Activated CD4-positive, alpha-beta memory T cell treated with anti-CD3 and anti-CD28 coated beads for 36 hours (primary cell): ENCODE measurements at places on chromosomes 7 and 10.

- H3K4me3 ChIP-seq, result no peak overlapping the region
- H3K36me3 ChIP-seq, result no peaks in the 10 kb centered on the region
- no peak overlapping the region for H3K27ac ChIP-seq
- peaks cover 16% of the 10 kb centered on the region for H3K27me3 ChIP-seq
- DNase-seq, result no peak
- no peaks in the 10 kb centered on the region for H3K4me1 ChIP-seq
Observed at GRCh38 chr10:84224411-84225028, 824 bp downstream of the LRIT2 start.

DNA sequence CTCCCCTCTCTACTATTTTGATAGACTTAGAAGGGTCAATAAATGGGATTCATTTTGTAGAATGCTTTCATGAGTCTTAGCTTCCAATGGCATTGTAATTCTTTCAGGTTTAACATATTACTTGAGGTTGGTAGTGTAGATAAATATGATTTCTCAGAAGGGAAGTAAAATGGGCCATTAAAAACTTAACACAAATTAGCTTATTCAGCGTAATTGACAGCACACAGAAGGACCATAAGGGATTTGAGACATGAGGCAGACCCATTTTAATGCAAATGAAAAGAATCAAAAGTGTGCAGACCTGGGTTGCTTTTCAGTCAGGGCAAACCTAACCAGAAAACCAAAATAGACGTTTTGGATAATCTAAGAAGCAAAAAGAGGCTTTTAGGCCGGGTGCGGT lies 156.6 kb upstream of the CNTNAP2 start:
- H3K27ac ChIP-seq, result no peak overlapping the region
- no peak overlapping the region for H3K4me3 ChIP-seq
- no peak for DNase-seq
- no peaks in the 10 kb centered on the region for H3K4me1 ChIP-seq
- H3K27me3 ChIP-seq, result no peaks in the 10 kb centered on the region

- no peak overlapping the region for H3K4me3 ChIP-seq
- H3K27ac ChIP-seq, result no peak overlapping the region
- no peak for DNase-seq
- no peaks in the 10 kb centered on the region for H3K36me3 ChIP-seq
- H3K4me1 ChIP-seq, result peaks cover 12% of the 10 kb centered on the region
Observed at GRCh38 chr10:117535298-117536071, 7.1 kb upstream of the EMX2 start.

DNA sequence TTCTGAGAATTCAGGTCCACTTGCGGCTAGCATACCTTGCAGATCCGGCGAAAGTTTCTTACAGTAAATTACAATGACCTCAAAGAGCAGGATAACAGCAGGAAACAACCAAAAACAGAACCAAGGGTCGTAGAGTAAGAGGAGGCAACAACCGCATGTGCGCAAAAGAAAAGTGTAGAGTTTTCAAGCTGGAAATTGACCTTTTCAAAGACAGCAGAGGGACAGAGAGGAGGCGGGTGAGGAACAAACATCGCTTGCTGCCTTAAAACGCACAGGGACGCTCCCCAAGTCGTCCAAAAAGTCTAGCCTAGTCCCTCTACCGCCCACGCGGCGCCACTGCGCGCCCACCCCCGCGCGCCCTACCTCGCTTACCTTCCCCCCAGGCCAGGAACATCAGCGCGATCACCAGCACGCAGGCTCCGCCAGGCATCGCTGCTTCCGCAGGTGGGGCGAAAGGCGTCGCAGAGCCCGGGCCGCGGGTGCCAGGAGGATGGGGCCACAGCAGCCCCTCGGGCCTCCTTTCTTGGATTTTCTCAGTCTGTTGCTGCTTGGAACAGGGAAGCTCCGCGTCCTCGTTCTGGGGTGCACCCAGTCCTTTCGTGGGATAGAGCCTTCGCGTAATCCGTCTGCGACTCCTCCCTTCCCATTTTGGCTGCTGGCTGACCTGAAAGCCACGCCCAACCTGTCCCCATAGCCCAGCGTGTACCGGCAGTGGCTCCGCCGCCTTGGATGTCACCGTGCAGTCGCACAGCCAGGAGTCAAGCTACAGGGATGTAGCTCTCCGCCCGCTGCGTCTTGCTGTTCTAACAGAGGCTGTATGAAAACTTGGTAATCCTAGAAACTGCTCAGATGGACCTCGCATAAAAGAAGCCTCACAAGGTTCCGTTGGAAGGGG lies at the start of gene VWDE:
VWDE (minus strand) TSS at position 579 of the 895 bp plus-strand sequence; CDS start at position 430, 149 bp downstream.
- peaks cover 2% of the 10 kb centered on the region for H3K36me3 ChIP-seq
- H3K27ac ChIP-seq, result peak within 1 kb of the TSS; percentile 80
- peak within 1 kb of the TSS; percentile 81 for H3K4me3 ChIP-seq
- peaks cover 4% of the 10 kb centered on the region for H3K27me3 ChIP-seq
- peaks cover 19% of the 10 kb centered on the region for H3K4me1 ChIP-seq

- no peak overlapping the region for H3K4me3 ChIP-seq
- no peak overlapping the region for H3K27ac ChIP-seq
- DNase-seq, result no peak
- H3K27me3 ChIP-seq, result no peaks in the 10 kb centered on the region
Observed at GRCh38 chr7:3805151-3805550, 504.1 kb downstream of the SDK1 start.

GRCh38 chr7:46600340-46600739 lies 679.3 kb upstream of the IGFBP3 start:
- no peak overlapping the region for H3K4me3 ChIP-seq
- H3K27me3 ChIP-seq, result no peaks in the 10 kb centered on the region
- H3K27ac ChIP-seq, result no peak overlapping the region
- H3K4me1 ChIP-seq, result no peaks in the 10 kb centered on the region
- DNase-seq, result no peak

GRCh38 chr7:45001826-45002225 lies 1.8 kb downstream of the CCM2 start:
- peaks cover 27% of the 10 kb centered on the region for H3K36me3 ChIP-seq
- H3K4me3 ChIP-seq, result peak overlapping the region; percentile 83
- peaks cover 50% of the 10 kb centered on the region for H3K4me1 ChIP-seq
- peak overlapping the region; percentile 94 for H3K27ac ChIP-seq

GRCh38 chr10:88763441-88763840 lies 3.6 kb downstream of the LIPN start:
- no peak for DNase-seq
- H3K27ac ChIP-seq, result no peak overlapping the region
- no peaks in the 10 kb centered on the region for H3K36me3 ChIP-seq
- peaks cover 4% of the 10 kb centered on the region for H3K27me3 ChIP-seq
- peaks cover 8% of the 10 kb centered on the region for H3K4me1 ChIP-seq

GRCh38 chr10:128526791-128527375 lies 400.7 kb upstream of the MKI67 start:
- peaks cover 2% of the 10 kb centered on the region for H3K27me3 ChIP-seq
- H3K4me1 ChIP-seq, result no peaks in the 10 kb centered on the region

DNA sequence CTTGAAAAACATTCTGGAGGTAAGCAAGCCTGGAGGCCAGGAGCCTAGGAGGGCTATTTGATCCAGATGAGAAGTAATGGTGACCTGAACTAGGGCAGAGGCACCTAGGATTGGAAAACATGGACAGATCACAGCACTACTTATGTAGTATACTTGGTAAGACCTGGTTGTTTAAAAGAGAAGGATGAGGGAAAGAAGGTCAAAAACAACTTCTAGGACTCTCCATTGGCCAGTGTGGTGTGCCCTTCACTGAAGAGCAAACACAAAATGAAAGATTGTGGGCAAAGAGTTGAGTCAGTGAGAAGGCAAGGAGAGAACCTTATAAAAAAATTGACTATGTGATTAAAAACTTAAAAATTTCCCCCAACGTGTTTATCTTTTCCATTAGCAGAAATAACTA lies 14.3 kb downstream of the ANKRD1 start:
- no peak for DNase-seq
- H3K27ac ChIP-seq, result no peak overlapping the region
- no peak overlapping the region for H3K4me3 ChIP-seq
- H3K27me3 ChIP-seq, result no peaks in the 10 kb centered on the region

DNA sequence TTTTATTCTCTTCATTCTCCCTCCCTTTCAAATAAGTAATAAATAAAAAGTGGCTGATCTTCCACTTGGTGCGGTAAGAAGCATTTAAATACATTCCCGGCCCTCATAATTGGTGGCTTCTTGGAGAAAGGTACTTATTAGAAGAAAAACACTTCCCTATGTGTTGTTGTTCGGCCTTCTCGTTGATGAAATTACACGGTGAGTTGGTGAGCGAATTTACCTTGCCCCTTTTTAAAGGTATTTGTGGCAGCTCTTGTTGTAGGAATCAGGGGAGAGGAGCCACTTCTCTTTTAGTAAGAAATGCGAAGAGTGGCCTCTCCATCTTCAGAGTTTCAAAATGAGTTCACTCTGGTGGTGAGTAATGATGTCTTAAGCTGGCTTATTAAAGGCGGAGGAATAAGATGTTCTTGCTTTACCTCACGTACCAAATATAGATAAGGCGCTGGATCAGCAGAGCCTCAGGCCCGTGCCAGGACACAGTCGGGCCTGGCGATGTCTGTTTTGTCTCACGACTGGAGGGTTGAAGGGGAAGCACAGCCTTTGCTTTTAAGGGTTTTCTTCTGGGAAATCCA lies 135.9 kb downstream of the CUX1 start:
- peaks cover 16% of the 10 kb centered on the region for H3K4me1 ChIP-seq
- H3K27me3 ChIP-seq, result no peaks in the 10 kb centered on the region
- DNase-seq, result peak; percentile 34
- no peaks in the 10 kb centered on the region for H3K36me3 ChIP-seq
- H3K27ac ChIP-seq, result peak overlapping the region; percentile 74
- H3K4me3 ChIP-seq, result peak overlapping the region; percentile 4

DNA sequence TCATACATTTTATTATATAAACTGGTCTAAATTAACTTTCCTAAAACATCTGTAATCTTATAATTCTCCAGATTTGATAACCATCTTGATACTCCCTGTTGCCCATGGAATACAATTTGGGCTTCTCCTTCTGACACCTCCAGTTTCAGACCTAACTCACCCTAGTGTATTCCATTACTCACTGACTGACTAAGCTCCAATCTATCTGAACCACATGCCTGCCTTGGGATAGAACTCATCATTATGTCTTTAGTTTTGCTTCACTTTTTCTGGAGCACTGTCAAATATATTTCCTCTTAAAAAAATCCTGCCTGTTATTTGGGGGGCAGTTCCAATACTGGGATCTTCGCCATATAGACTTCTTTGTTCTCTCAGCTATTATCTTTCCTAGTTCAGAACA lies 4.9 kb upstream of the FOXP2 start:
- no peak for DNase-seq
- peaks cover 2% of the 10 kb centered on the region for H3K27me3 ChIP-seq
- no peaks in the 10 kb centered on the region for H3K4me1 ChIP-seq
- no peak overlapping the region for H3K27ac ChIP-seq
- no peak overlapping the region for H3K4me3 ChIP-seq

DNA sequence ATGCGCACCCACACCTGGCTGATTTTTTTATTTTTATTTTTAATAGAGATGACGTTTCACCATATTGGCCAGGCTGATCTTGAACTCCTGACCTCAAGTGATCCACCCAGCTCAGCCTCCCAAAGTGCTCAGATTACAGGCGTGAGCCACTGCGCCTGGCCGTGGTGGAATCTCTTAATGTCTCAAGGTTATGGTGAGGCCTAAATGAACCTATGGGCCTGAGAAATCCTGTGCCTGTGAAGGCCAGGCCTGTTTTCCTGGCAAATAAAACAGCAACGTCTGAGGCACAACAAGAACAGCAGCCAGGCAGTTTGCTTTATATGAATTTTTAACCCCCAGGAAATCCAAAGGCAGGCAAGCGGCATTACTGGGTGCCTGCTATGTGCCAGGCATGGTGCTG lies 297.5 kb upstream of the ZMIZ1 start:
- no peak overlapping the region for H3K27ac ChIP-seq
- H3K27me3 ChIP-seq, result no peaks in the 10 kb centered on the region
- no peaks in the 10 kb centered on the region for H3K4me1 ChIP-seq
- H3K36me3 ChIP-seq, result no peaks in the 10 kb centered on the region

DNA sequence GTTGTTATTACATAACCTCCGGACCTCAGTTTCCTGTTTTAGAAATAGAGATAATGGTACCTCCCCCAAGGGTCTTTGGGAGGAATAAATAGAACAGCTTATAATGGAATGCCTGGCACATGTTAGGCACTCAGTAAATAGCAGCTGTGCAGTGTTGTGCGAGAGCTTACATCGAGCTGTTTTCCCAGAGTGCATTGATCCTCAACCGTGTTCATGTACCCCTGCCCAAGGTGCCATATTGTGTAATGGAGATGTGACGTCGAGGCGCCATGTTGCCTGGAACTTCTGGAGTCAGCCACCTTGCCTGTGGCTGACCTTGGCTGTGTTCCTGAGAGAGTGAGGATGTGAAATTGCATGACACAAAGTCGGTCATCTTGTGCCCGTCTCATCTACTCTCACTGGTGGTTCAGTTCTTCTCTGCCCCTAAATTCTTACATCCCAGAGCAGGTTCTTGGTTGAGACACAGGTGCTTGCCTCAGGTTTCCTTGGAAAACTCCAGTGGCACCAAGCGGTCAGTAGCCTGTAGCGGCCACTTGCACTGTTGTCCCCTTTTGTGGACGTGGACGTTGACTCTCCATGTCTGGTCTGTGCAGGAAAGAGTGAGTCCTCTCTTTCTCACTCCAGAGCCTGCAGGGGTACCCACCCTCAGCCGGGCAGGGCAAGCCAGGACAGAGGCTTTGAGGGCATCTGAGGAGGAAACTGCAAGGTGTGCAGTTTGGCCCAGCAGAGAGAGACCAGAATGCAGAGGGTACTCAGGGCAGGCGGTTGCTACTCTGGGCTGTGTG lies 230.6 kb downstream of the MGMT start:
- H3K4me3 ChIP-seq, result no peak overlapping the region
- no peak overlapping the region for H3K27ac ChIP-seq
- H3K4me1 ChIP-seq, result no peaks in the 10 kb centered on the region
- no peaks in the 10 kb centered on the region for H3K27me3 ChIP-seq

DNA sequence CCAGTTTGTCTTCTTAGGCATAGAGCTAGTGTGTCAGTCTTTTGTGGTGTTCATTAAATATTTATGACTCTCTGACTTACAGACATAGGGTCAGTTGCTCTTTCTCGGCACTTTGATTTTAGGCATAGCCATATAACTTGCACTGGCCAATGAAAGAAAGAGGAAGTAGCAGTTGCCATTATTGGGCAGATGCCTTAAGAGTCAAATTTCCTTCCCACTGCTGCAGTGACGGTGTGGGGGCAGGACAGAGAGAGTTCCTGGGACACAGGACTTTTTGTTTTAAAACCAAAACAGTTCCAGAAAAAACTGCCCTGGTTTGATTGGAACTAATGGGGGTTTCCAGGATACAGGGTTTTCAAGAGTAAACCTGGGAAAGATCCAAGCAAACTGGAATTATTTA lies 60.2 kb upstream of the PHF14 start:
- no peak overlapping the region for H3K4me3 ChIP-seq
- no peak for DNase-seq
- no peak overlapping the region for H3K27ac ChIP-seq

DNA sequence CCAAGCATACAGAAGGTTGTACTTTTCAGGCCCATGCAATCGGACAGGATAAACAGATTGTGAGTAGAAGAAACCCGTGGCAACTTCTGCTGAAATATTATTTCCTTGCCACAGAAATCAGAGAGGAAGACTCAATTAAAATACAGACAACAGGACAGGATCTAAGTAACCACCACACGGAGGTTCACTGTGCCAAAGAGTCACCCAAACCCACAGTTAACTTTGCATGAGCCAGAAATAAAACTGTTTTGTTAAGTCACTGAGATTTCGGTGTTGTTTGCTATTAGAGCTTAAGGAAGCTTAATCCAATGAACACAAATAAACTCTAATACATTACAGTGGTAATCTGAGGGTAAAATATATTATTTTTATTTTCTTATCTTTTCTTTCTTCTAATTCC lies 14.0 kb downstream of the PNPLA8 start:
- no peak overlapping the region for H3K4me3 ChIP-seq
- no peak overlapping the region for H3K27ac ChIP-seq
- H3K4me1 ChIP-seq, result peaks cover 7% of the 10 kb centered on the region
- no peaks in the 10 kb centered on the region for H3K27me3 ChIP-seq
- DNase-seq, result no peak

- H3K4me1 ChIP-seq, result no peaks in the 10 kb centered on the region
- DNase-seq, result no peak
- no peak overlapping the region for H3K27ac ChIP-seq
- H3K36me3 ChIP-seq, result no peaks in the 10 kb centered on the region
- H3K4me3 ChIP-seq, result no peak overlapping the region
- no peaks in the 10 kb centered on the region for H3K27me3 ChIP-seq
Observed at GRCh38 chr7:115060095-115060870, 138.4 kb downstream of the MDFIC start.
